ENCODE measurements at places on chromosomes 16 and 17. TPM values are rescaled to one million over a fixed set of nuclear protein-coding genes. Genes with fewer than 3 reads are reported as not detected.

DNA sequence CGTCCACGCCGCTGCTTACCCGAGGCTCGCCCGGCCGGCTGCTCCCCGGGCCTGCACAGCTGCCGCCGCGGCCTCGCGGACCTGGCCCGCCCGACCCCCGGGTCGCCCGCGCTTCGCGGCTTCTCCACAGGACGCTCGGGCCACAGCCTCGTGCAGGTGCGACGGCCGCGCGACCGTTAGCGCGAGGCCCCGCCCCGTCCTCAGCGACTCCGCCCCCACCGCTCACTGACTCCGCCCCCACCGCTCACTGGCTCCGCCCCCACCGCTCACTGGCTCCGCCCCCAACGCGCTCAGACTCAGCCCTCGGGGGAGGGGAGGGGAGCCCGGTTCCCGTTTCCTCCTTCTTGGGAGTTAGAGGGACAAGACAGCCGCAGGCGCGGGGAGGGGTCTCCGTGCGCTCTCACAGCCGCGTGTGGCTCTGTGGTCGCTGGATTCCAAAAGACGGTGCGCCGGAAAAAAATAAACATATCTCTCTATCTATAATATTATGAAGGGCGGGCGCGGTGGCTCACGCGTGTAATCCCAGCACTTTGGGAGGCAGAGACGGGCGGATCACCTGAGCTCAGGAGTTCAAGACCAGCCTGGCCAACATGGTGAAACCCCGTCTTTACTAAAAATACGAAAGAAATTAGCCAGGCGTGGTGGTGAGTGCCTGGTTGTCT is at the start of gene MEIOB:
MEIOB (minus strand) TSS at position 191 of the 662 bp plus-strand sequence. CDS start 3,989 bp downstream, outside the sequence.
- DNase-seq, result no peak

DNA sequence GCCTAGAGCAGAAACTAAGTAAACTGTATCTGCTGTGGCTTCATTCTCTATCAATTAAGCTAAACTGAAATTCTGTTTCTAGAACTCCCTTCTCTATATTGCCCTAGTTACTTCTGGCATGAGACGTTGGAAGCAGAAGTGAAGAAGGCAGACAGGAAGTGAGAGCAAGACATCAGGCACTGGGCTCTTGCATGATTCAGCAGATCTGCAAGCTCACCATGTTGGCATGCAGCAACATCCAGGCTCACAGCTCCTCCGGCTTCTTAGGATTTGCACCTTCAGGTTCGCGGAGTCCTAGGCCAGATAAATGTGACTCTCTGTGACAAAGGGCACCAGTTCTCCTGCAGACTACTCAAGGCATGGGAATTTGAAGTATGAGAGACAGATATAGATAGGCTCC is 148.3 kb downstream of the CDH8 start:
- DNase-seq, result no peak

Gene CD300LF
- total RNA-seq, result not detected

- DNase-seq, result no peak
Measured at GRCh38 chr17:52157603-52158449, 688 bp downstream of the CA10 start.

Gene NDUFAB1
- 125 TPM for total RNA-seq

Gene TTLL6
- not detected for total RNA-seq
